ENCODE measurements at places on chromosomes 7 and 10. TPM values are rescaled to one million over a fixed set of nuclear protein-coding genes. Genes with fewer than 3 reads are reported as not detected.

PRPS1L1 gene
- total RNA-seq = not detected

LDB3 gene
- 0.08 TPM for total RNA-seq

PCLO gene
- total RNA-seq = not detected

POP7 gene
- 13.1 TPM for total RNA-seq

PTPN12 gene
- total RNA-seq = 20.1 TPM

CRTAC1 gene
- total RNA-seq = 0.12 TPM

MYO3A gene
- not detected for total RNA-seq

SLC18A3 gene
- under 0.01 TPM for total RNA-seq

FOXP2 gene
- total RNA-seq = 0.08 TPM

FAM185A gene
- total RNA-seq = 8.8 TPM

ZNF22 gene
- total RNA-seq = 3.3 TPM

TRIM50 gene
- total RNA-seq = not detected

OR9A2 gene
- 0.12 TPM for total RNA-seq

GNAT3 gene
- not detected for total RNA-seq

MUC12 gene
- total RNA-seq = not detected

AMPH gene
- 0.23 TPM for total RNA-seq

FLNC gene
- total RNA-seq = 153 TPM

CALD1 gene
- 510 TPM for total RNA-seq

PLCE1 gene
- 1.3 TPM for total RNA-seq

TYW1B gene
- 5.0 TPM for total RNA-seq

FGFBP3 gene
- 0.23 TPM for total RNA-seq

DLG5 gene
- 22.2 TPM for total RNA-seq

ERVW-1 gene
- not detected for total RNA-seq

HTRA1 gene
- total RNA-seq = 98.8 TPM

NKX1-2 gene
- total RNA-seq = not detected

AKR1C8 gene
- not detected for total RNA-seq

NUTM2E gene
- not detected for total RNA-seq

TMEM243 gene
- total RNA-seq = 22.0 TPM

NPTX2 gene
- total RNA-seq = 6.0 TPM

ATOH7 gene
- total RNA-seq = not detected

AASS gene
- 23.1 TPM for total RNA-seq

HUS1 gene
- 11.1 TPM for total RNA-seq

VAX1 gene
- total RNA-seq = not detected

PIK3AP1 gene
- total RNA-seq = under 0.01 TPM

SYT15 gene
- total RNA-seq = 0.59 TPM

MET gene
- total RNA-seq = 16.9 TPM

THSD7A gene
- 0.38 TPM for total RNA-seq

ZNF117 gene
- 1.9 TPM for total RNA-seq

DYDC2 gene
- not detected for total RNA-seq

FKBP6 gene
- not detected for total RNA-seq

AKR1B1 gene
- 94.3 TPM for total RNA-seq

PAX4 gene
- total RNA-seq = not detected

CHST15 gene
- total RNA-seq = 13.0 TPM

LIPF gene
- total RNA-seq = not detected

NUP42 gene
- total RNA-seq = 26.9 TPM

GIMAP7 gene
- 0.12 TPM for total RNA-seq

MYO1G gene
- 0.08 TPM for total RNA-seq

DBF4 gene
- total RNA-seq = 7.0 TPM

NKX2-3 gene
- total RNA-seq = not detected

NRP1 gene
- total RNA-seq = 185 TPM

CLDN3 gene
- not detected for total RNA-seq

SPDYE3 gene
- total RNA-seq = not detected

SFMBT2 gene
- 0.08 TPM for total RNA-seq

SCART1 gene
- total RNA-seq = 2.7 TPM

GSTO2 gene
- 0.47 TPM for total RNA-seq
